Stimulated activated CD4-positive, alpha-beta T cell treated with anti-CD3 and anti-CD28 coated beads, Interleukin-12 subunit alpha, Interleukin-12 subunit beta, amount 100 ng/mL, for 24 hours (primary cell): ENCODE measurements at places on chromosomes 7 and 10.

DNA sequence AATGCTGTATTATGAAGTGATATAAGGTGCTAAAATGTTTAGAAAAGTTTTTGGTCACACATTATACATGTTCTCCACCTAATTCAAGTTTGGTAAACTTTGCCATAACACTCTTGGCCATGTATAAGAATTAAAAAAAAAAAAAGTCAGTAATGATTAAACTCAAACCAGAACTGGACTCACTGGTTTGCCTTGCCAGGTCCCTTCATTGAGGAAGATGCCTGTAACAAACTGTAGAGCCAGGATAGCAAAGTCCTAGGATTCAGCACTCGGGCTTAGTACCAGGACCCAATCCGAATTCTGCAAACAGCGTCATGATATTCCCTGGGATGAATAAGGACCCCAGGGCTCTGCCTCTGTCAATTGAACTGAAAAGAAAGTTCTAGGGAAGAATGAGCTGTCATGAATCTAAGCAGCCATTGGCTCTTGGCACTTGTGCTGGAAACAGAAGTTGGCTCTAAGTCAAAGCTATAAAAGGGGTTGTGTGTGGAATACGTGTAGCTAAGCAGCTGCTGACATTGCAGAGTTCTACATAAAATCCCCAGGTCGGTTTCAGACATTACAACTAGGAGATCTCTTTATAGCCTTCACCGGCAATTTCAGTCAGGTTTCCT, 216.9 kb downstream of the C7orf25 start:
- DNase-seq = no peak

GRCh38 chr10:98186681-98187080, 52.2 kb downstream of the R3HCC1L start:
- no peak for DNase-seq

- DNase-seq = no peak
These were observed 82.6 kb downstream of the UPF2 start for GRCh38 chr10:11959966-11960365.

GRCh38 chr10:47054974-47055373, 143.7 kb downstream of the PTPN20 start:
- DNase-seq = no peak

- DNase-seq = no peak
These were observed 8.9 kb upstream of the PKD1L1 start for GRCh38 chr7:47957156-47957555.

DNA sequence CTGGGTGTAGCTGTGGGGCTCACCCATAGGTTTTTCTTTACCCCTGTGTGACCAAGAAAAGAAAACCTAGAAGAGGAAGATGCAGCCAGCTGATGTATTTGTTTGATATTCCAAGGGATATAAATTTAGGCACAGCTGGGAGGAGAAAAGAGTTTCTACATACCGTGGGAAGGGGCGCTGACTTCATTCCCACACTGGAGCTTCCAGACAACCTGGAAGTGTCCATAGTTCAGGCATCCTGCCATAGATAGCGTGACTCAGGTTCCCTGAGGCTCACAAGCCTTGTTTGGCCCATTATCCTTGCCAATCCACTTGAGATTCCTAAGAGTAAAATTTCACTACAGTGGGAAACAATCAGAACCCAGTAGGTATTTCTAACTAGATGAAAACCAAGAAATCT, 371.7 kb upstream of the NRP1 start:
- DNase-seq = no peak

DNA sequence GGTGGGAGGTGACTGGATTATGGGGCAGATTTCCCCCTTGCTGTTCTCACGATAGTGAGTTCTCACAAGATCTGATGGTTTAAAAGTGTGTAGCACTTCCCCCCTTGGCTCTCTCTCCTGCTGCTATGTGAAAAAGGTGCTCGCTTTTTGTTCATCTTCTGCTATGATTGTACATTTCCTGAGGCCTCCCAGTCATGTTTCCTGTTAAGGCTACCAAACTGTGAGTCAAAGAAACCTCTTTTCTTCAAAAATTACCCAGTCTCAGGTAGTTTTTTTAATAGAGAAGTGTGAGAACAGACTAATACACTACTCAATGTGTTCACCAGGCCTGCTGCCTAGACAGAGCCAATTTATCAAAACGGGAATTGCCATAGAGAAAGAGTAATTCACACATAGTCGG, 49.7 kb downstream of the SDHAF3 start:
- DNase-seq = no peak

GRCh38 chr10:79013406-79013987, 55.3 kb upstream of the ZMIZ1 start:
- DNase-seq = no peak

DNA sequence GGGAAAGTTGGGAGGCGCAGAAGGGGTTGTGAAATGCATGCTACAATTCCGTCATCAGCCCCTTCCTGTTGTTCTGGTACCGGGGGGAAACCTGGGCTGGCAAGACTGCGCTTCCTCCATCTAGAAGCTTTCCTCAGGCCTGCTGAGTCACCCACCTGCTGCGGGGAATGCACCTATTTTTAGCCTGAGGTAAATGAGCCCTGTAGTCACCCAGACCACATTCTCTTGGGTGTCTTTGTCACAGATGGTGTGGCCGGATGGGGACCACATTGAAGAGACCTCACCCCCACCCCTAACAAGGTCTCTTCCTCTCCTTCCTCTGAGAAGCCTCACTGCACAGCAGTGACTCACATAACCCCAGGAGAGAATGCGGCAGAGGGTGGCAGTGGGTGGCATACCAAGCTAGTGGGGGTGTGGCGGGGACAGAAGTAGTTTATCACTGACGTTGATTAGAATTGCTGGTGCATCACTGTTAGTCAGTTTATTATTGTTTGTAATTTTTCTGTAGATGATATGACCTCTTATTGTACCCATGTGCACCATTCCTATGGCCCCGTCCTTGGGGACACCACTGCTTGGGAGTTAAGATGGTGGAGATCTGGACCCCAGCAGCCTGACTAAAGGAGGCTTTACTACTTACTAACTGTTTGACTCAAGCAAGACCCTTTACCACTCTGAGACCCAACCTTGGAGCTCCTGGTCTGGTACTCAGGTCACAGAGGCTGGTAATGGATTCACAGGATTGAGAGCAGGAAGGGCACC, 83.0 kb upstream of the DUSP5 start:
- DNase-seq = peak; percentile 84

DNA sequence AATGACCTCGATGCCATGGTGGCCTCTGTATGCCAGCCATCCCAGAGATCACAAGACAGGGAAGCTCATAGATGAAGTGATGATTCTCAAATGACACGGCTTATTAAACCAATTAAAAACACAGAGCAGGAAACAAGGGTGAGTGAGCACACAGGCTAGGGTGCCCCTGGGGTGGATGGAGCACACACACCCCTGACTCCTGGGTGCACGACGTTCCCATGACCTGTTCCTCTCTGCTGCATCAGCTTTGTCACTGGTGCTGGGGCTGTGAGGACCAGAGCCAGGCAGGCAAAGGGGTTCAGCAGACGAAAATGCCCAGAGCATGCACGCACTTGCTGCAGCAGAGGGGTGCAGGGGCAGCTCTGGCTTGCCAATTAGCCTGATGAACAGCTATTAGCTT, 86.5 kb upstream of the LRRC4 start:
- DNase-seq = no peak

DNA sequence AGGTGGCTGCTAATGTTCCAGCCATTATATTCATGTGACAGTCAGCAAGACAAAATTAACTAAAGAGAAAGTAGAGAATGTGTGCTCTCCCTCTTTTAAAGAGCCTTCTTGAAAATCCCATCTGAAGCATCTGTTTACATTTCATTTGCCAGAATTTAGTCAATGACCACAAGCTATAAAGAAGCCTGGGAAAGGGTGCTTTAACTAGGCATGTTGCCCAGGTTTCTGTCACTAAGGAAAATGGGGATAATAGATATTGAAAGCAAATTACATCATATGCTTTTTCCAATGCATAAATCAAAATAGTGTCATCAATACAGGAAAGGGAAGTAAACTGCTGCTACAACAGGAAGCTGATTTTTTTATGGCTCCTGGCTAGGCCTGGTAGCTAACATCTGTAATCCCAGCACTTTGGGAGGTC, 67.7 kb downstream of the ELAPOR2 start:
- no peak for DNase-seq

DNA sequence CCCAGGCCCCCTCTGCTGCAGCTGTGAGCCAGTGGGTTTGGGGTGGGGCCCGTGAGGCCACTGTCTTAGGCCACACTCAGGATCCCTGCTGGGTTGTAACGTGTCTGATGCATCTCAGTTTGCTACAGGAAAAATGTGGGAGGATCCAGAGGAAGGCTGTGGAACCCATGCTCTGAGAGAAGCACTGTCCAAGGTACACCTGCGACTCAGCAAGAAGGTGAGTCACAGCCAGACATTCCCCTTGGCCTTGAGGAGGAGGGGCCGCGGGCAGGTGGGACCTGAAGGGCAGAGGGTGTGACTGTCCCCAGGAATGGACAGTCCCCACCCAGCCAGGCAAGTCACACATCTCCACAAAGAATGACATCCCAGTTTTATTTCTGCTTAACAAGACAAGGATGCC, 27.8 kb upstream of the C10orf120 start:
- no peak for DNase-seq

GRCh38 chr7:41508755-41509154, 194.1 kb downstream of the INHBA start:
- DNase-seq = no peak

GRCh38 chr10:86596266-86596665, 58.1 kb upstream of the OPN4 start:
- no peak for DNase-seq

DNA sequence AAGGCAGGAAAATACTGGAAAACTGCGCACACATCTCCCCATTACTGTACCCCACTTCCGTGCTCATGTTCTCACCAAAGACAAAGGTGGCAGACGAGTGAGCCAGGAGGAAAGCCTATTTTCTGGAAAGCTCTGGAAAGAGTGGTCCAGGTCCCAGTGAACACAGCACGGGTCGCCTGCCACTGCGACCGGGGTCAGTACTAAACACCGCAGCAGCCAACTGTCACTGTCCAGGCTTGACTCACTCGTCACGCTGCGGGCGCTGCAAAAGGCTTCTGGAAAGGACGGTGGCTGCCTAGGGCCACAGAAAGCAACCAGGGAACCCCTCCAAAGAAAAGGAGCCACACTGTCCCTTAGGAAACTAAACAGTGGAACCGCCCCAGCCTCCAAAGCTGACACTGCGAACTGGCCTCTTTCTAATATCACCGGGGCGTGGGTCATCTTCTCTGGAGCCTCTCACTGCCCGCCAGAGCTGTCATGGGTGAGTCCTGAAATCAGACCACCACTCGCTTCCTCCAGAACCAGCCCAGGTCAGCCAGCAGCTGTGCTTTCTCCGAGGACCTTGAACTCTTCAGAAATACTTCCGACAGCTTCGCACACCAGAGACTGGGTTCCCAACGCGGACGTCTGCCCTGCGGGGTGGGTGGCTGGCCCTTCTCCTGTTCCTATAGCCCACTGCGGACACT, 4.0 kb downstream of the RADIL start:
- no peak for DNase-seq

DNA sequence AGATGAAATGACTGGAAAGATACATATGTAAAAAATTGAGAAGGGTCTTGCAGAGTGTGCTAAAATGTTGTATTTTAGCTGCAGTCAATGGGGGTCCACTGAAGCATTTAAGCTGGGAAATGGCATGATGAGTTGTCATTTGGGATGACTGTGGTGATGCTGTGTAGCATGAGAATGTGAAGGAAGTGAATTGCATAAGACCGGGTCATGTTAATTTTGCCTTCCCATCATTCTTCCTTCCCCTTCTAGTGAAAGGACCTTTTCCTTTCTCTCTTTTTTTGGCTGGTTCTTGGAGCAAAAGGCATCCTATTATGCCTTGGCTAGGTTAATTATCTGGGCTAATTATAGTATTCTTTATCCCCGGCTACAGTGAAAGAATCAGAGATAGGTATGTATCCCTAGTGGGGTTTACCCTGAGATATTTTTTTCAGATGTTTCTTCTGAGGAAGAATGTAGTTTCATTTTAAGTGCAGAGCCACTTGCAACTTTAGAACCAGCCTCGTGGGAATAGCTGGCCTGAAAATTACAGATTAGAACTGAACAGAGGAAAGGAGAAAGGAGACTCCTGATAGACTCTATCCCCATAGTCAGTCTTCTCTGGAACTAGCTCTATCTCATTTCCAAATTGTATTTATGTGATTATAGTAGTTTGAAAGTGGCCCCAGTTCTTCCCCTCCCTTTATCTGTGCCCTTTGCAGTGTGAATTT, 93.6 kb downstream of the HGF start:
- no peak for DNase-seq

GRCh38 chr7:41027428-41028115, 675.3 kb downstream of the INHBA start:
- DNase-seq = no peak

DNA sequence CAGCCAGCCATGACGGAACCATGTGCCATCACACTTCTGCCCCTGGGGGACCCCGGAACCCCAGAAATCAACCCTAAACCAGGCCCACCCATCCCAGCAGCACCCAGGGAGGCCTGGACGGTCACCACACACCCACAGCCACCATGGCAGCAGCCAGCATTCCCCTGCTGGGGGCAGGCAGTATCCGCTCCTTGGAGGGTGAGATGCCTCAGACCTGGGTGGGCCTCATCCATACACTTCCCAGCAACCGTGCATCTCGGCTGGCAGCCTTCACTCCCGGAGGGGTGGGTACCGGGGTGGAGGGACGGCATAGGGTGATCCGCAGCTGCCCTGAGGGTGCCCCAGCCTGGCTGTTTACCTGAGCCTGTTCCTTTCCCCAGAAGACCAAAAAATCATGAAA, 69.1 kb upstream of the FAM20C start:
- DNase-seq = no peak

- DNase-seq = no peak
These were observed 4.1 kb downstream of the MRPL43 start for GRCh38 chr10:100982916-100983830.

DNA sequence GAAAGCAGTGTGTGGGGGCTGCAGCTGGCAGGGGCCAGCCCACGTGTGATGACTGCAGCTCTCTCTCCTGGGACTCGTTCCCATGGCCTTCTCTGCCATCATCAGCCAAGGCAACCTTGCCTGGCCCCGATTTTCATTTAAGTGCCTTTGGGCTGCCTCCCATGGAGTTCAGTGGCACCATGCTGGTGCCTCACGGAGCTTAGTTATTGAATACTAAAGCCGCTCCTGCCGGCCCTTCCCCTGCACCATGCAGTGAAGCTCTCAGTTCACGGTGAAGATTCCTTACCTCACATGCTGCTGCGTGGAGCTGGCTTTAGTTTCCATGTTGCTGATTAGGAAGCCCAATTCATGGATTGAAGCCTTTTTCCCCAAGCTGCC, 141.5 kb upstream of the EEPD1 start:
- no peak for DNase-seq

GRCh38 chr7:32588657-32589056, 93.4 kb downstream of the AVL9 start:
- DNase-seq = no peak

DNA sequence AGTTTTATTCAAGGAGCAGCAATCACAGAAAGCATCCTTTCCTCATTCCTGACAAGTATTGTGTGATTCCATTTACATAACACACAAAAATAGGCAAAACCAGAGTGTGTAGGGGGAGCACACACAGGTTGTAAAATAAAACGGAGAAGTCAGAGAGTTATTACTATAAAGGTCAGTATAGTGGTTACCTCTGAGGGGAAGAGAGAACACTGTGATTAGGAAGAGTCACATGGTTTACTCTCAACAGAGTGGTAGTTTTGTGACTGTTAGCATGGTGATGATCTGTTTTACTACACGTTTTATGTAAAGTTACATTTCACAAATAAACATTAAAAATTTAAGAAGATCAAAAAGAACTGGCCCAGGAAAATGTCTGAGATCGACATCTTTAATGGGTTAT, 74.6 kb downstream of the VPS41 start:
- no peak for DNase-seq
